CD4-positive, alpha-beta T cell treated with Interferon gamma for 1 hour (primary cell): ENCODE measurements at places on chromosomes 3 and 15.

DNA sequence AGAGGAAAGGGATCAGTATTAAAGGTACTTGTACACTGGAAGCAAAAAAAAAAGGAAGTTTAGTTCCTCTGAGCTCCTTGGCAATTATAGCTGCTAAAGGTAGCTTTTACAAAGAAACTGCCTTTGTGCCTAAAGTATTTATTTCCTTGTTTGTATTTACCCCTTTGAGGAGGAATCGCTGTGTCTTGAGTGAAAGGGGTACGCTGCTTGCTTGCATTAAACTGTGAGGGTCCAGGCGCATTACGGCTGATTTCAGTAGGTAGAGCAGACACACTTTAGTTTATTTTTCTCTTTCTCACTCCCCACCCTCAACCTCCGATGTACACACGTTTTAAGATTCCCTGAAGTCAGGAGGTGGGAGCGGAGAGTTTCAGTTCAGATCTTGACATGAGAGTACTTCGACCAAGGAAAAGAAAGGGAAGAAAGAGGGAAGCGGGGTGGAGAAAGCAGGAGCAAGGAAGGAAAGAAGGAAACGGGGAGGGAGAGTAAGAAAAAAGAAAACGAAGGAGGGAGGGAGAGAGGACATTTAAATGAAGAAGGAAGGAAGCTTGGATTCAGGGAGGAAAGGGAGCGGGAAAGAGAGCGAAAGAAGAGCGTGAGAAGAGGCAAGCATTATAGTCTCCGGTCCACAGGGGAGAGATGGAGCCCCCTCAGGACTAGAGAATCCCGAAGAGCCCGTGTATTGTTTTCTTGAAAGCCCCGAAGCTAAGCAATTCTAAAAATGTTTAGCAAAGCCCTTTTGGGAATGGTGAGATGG lies 1.2 kb upstream of the MME start:
- no peak for DNase-seq

GRCh38 chr15:63417721-63418120 lies 36.1 kb upstream of the CA12 start:
- DNase-seq, result no peak

DNA sequence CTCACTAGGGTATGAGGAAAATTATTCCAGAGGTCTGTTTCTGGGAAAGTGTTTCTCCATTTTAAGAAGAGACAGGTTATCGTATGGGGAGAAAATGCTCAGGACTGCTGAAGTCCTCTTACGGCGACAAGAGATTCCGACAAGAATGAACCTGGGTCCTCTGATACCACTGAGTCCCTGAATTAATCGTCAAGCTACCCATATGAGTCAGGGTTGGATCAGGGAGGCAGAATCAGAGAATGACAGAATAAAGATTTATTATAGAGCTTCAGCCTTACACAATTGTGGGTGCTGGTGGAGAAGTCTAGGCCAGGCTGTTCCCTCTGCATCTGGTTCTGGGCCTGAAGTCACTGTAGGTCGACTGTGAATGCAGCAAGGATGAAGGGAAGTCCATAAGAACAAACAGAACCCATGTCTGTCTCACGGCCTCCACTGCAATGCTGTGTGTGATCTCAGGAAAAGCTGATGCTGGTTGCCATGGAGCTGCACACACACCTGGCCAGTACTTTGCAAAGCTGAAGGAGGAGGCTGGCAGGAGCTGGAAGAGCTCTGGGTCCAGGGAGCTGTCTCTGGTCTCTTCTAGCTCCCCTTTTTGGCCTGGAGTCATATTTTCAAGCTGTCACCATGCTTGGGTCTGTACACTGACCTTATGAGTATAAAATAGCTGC lies 83.9 kb downstream of the HHLA2 start:
- DNase-seq, result no peak

GRCh38 chr3:171317171-171317570 lies 143.0 kb downstream of the TNIK start:
- no peak for DNase-seq

- no peak for DNase-seq
These were observed 313.7 kb downstream of the GAP43 start for GRCh38 chr3:115937054-115937453.

DNA sequence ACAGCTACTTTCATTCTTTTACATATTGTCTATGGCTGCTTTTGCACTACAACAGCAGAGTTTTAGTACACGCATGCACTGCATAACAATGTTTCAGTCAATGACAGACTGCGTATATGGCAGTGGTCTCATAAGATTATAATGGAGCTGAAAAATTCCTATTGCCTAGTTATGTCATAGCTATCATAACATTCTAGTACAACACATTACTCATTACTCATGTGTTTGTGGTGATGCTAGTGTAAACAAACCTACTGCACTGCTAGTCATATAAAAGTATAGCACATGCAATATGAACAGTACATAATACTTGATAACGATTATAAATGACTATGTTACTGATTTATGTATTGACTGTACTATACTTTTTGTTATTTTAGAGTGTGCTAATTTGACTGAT lies 47.9 kb downstream of the QTRT2 start:
- no peak for DNase-seq

- peak; percentile 73 for DNase-seq
These were observed 34.9 kb upstream of the TIMP4 start for GRCh38 chr3:12193485-12194165.

DNA sequence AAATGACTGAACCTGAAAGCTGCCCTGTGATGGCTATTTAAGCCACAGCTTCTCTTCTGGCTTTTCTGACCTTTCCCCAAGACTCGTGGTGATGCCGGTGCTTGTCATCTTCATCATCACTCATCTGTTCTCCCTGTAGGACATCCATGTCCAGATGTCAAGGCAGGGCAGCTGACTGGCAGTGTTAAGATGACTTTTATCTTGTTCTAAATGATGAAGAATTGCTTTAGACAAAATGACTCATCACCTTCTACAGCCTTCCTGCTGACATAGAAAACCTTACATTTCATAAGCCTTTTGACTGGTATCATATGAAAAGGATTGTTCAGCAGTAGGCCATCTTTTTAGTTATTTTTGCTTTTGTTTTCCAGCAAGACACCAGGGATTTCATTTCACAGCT lies 67.0 kb upstream of the GPR149 start:
- no peak for DNase-seq

DNA sequence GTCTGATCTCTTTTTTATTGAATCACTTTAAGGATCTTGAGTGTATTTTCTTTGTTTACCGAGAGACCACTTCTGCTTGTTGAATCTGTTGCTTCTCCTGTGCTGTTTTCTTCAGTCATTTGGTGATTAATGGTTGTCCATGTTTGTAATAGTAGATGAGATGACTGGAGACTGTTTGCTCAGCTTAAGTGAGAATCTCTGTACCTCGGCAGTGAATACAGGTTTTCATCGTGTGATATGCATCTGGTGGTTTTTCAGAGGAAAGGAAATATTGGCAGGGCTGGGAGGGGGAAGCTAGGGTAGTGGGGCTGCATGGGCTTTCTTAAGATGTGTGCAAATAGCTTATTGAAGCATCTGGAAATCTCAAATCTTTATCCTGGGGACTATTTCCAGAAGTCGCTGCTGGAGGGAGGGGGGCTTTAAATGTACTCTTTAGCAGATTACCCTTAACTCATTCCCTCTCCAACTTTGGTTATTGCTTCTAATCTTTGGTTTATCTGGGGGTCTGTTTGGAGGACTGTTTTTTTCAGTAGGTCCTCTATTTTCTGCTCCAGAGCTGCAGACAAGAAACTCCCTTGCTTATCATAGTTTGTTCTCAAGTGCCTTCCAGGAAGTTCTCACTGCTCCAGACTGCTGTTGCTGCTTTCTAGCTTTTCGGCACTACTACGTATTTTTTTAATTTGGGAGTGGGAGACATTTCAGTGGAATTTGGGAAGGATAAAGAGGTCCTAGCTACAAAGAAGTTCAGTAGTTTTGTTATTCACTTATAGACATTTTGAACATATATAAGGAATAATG lies 19.4 kb downstream of the CMTM8 start:
- DNase-seq, result no peak

DNA sequence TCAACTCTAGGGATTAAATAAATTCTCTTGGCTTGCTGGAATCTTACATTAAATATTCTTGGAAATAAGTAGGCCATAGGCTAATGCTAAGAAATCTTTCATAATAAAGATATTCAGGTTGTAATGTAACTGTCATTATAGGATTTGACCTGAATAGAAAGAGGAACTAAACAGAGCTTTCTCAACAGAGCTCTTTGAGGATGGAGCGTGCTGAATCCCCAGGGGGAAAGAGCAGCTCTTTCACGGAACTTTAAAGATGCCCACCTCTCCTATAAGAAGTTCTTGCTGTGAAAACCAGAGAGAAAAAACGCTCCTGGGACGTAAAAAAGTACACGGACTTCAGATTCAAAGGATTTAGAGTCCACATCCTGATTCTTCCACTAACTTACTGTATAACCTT lies 77.9 kb downstream of the NTRK3 start:
- no peak for DNase-seq

GRCh38 chr3:56342475-56342874 lies 125.8 kb downstream of the ERC2 start:
- DNase-seq, result no peak
